ENCODE measurements at places on chromosomes 6 and 20.

DNA sequence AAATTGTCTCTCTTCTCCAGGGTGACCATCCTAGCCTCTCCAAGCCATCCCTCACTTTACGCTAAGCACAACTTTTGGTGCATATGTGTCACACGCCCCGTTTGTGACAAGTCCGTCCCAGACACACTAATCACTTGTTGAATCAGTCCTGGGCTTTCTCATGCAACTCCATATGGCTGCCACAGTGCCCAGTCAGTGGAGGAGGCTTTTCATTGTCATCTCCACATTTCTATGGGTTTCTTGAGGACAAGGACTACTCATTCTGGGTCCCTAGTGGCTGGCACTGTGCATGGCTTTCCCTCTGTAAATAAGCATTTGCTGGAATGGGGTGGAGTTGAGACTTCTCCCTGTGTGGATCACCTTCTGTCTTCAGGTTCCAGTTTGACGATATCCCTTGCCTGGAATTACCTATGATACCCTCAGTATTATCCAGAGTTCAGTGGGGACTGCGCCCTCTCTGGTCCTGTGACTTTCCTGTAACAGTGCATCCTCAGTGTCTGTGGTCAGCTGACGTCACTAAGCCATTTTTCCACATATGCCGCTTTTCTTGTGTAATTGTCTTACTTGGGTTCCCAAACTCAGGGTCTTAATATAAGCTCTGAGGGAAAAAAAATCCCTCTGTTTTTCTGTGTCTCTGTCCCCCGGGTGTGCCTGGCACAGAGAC is 59.8 kb upstream of the MYL9 start:
- DNase-seq = no peak

DNA sequence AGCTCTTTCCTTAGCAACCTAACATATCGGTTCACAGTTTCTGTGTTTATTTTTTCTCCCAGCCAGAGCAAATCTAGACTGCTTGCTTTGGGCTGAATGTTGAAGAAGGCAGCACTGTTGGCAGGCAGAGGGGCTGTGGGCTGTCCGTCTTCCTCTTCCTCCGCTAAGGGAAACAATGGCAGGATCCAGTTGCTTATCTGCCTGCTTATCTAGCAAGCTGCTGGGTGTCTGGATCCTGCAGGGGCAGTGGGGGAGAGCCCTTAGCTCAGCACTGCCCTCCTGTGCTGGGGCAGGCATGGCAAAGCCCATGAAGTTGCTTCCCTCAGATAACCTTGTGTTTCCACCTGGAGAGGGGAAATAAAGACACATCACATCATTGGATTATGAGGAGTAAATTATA is 92.7 kb upstream of the CD93 start:
- DNase-seq = no peak

GRCh38 chr6:166559662-166560061 is 26.8 kb downstream of the RAMACL start:
- DNase-seq = no peak

DNA sequence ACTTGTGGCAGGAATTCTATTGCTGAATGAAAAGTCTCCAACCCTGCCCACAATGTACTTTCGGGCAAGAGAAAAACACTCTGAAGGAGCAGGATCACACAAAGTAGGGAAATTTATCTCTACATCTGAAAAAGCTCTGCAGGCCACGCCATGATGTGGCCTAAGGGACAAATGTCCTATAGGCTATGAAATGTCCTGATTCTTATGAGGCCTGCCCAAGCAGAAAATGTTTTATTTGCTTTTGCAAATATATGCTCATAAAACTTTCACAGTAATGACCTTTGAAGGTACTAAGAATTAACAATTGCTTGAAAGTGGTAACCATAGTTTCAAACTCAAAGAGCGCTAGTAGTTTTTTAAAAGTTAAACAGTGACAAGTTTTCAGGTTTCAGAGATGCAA is 31.0 kb downstream of the SYCP2 start:
- DNase-seq = no peak

DNA sequence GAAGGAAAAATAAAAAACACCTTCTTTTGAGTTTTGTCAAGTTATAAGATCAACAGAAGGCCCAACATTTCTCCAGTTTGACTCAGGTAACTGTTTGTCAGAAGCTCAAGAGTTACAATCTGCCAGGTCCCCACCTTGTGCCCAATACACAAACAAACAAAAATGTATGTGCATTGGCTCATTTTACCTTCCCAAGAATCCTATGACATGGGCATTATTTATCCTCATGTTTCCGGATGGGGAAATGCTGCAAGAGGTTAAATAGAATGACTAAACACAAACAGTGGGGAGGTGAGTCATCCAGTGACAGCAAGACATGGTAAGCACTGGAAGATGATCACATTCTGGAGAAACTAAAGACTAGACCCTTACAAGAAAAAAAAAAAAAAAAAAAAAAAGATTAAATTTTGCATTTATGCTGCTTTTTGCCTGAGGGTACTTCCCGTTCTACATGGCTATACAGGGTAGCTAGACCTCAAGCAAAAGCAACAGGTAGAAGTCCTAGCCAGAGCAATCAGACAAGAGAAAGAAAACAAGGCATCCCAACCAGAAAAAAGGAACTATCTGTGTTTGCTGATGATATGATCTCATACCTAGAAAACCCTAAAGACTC is 23.6 kb upstream of the ANKRD60 start:
- no peak for DNase-seq

GRCh38 chr20:33901132-33901523 is 90.0 kb downstream of the CHMP4B start:
- no peak for DNase-seq

Measured in NCI-H774 (cell line).